ENCODE measurements at places on chromosomes 1 and 21.

DNA sequence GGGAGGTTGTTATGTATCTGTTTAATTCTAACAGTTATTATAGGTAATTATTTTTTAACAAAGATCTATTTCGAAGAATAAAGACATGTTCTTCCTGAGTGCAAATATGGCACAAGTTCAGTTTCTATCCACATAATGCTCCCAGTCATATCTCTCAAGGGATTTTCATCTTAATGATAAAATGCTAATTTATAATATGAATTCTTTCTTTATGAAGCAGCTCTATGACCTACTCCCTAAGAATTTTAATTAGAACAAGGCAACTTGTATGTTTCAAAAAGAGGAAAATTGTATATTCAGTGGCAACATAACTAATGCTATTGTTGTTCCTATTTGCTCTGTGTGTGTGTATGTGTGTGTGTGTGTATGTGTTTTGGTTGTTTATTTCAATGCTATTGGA, 1222.1 kb upstream of the NCAM2 start:
- DNase-seq, result no peak

GRCh38 chr1:19028110-19028509, 71.6 kb upstream of the IFFO2 start:
- DNase-seq, result no peak

DNA sequence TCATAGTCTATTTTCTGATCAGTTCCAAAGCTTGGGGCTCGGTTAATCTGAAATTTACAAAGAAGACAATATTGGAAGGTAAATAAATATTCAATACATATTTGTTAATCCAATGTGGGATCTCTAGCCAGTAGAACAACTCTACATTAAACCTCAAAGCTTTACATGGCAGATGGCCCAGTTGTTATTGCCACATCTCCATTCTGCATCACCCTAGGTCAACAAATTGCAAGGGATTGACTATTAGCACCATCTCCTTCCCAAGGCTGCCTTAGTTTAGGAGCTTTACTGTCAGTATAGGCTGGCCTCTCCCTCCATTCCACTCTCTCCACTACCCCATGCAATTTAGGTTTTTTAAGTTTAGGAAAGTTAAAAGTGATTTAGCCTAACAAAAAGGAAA, 69.7 kb downstream of the TTLL7 start:
- DNase-seq, result no peak

- no peak for DNase-seq
Measured at GRCh38 chr1:226436855-226437491, 29.1 kb upstream of the PARP1 start.
